ENCODE measurements at places on chromosomes 2 and 18.

DNA sequence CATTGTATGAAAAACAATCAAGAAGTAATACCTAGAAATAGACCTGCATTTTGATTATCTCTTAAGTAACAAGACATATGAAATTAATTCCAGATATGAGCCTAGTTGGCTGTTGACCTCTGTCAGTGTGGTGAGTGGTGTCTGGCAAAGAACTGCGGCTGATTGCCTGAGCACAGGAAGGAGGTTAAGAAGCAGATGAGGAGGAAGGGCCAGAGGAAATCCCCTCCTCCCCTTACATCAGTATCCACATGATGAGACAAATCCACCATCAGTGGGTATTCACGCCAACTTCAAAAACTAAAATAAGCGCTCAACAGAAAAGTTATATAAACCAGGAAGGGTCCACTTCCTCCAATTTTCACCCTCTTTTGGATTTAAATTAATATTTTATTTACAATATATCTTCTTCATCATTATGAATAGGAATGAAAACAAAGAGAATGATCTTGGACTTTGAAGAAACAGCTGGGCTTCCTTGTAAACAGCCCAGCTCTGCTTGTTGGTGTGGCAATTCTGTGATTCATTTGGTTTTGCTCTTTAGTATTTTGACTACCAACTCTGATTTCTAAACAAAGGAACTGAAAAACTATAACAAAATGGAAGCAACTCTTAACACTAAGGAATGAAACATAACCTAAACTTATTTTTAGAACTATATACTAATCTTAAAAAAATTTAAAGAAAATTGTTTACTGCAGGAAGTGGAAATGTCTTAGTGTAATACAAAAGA is 27.3 kb downstream of the RFTN2 start:
- DNase-seq: no peak

DNA sequence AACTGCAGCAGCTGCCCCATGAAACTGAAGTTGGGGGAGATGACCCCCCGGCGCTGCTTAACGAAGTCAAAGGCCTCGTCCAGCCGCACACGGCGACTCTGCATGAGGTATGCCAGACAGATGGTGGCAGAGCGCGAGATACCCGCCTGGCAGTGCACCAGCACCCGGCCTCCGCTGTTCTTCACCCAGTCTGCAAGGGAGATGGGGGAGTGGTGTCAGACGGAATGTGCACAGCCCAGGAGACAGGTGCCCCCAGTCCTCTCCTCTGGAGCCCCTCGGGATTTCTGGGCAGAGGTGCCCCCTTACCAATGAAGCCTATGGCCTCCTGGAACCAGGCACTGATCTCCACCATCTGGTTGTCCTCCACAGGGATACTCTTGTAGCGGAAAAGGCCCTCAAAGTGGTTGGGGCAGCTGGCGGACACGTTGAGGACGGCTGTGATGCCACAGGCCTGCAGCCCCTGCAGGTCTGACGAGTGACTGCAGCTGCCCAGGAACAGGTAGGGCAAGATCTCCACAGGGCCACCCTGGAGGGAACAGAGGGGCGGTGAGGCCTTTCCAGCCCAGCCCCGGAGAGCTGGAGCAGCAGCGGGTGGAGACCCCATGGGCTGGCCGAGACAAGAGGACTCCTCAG is 1.3 kb downstream of the DUSP2 start:
- no peak for DNase-seq

DNA sequence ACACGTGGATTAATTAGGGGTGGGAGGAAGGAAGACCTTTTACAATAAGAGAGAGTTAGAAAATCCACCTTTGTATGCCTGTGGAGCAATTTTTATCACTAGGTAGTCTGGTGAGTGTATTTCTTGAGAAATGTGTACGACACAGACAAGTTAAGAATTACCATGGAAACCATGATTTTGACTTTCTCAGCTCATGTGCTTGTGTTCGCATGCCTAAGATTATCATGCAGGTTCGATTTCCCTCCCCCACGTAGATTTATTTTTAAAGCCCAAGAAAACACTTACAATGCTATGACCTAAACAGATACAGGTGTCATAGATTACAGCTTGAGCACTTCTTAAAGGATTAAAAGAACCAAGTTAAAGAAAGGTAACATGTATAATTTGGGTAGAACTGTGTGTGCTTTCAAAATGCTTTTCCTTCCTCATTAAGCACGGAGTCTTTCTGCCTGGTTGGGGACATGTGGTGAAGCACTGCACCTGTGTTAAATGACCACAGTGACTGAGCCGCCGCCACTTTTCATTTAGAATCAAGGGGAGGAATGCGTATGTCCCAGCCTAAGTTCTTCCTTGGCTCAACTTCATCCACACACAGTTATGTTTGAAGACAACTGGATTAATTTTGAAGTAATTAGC is 16.6 kb downstream of the SERTAD2 start:
- DNase-seq: no peak

GRCh38 chr18:48535956-48536355 is 2.9 kb upstream of the CTIF start:
- DNase-seq: no peak

DNA sequence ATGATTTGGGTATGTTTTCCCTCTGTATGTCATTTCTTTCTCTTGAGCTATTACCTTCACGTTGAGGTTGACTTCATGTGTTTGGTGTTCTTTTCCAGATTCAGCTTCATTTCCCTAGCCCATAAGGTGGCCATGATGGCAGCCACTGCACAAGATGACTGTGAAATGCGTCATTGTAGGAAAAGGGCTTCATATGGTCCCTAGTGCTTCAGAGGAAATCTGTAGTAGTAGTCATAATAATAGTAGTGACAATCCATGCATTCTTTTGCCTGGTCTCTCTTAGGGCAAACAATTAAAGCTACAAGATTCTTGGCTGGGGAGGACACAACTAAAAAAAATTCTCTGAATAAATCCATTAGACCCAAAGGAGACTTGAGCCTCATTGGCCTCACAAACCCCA is 28.4 kb downstream of the AOX1 start:
- no peak for DNase-seq

- no peak for DNase-seq
These were observed 11.6 kb upstream of the RBFA start for GRCh38 chr18:80022613-80023012.

- DNase-seq: no peak
These were observed 3.1 kb downstream of the FECH start for GRCh38 chr18:57583297-57583835.

DNA sequence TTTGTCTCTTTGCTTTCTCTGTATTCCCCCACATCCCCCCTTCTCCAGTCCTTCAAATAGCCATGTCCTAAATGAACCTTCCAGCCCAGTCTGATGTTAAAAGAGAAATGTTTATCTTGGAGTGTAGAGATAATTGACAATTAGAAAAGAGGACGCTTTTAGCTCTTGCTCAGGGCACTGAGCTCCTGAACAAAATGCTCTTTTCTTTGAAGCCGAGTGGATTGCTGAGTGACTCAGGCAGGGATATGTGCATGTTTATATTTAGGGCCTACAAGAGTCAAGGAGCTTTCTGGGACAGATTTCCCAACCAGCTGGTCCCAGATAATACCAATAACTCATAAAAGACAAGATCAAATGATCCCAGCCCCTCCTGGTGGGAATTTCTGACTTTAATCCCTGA is 88.0 kb upstream of the SETBP1 start:
- DNase-seq: no peak

GRCh38 chr18:57125627-57126026 is 21.3 kb upstream of the BOD1L2 start:
- no peak for DNase-seq

GRCh38 chr2:26887151-26887550 is 39.2 kb downstream of the DPYSL5 start:
- no peak for DNase-seq

- DNase-seq: peak; percentile 61
These were observed 11.4 kb downstream of the ATOH8 start for GRCh38 chr2:85765081-85765731.

Measured in NCI-H774 (cell line).